ENCODE measurements at places on chromosomes 6 and 20.

DNA sequence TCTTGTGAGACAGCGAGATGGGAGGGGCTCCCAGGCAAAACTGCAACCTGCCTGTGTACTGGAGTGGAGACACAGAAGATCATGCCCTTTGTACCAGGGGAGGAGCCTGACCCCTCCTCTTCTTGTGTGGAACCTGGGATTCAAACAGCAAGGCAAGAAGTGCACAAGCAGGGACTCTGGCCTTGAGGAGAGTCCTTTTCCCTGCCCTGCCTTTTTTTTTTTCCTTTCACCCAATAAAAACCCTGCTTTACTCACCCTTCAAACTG, 251.8 kb upstream of the OPRM1 start:
- DNase-seq = no peak

GRCh38 chr20:11212902-11213301, 539.1 kb upstream of the JAG1 start:
- no peak for DNase-seq

DNA sequence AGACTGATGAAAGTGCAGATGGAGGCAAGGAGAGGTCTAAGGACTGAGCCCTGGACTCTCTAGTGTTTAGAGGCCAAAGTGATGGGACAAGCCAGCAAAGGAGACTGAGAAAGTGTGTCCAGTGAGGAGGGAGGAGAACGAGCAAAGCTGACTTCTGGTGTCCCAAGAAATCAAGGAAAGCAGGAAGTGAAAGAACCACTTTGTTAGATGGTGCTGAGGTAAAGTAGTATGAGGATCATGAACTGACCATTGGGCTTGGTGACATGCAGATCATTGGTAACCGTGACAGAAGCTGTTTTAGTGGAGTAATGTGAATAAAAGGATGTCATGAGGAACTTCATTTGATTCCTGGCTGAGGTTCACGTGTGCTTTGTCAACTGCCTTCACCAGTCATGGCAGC, 108.4 kb downstream of the SLX4IP start:
- no peak for DNase-seq

- DNase-seq = no peak
Measured at GRCh38 chr6:126539022-126539421, 199.1 kb downstream of the CENPW start.

GRCh38 chr6:125746019-125746414, 3.4 kb upstream of the HEY2 start:
- no peak for DNase-seq

GRCh38 chr6:13431861-13432465, 55.4 kb downstream of the GFOD1 start:
- peak; percentile 15 for DNase-seq

DNA sequence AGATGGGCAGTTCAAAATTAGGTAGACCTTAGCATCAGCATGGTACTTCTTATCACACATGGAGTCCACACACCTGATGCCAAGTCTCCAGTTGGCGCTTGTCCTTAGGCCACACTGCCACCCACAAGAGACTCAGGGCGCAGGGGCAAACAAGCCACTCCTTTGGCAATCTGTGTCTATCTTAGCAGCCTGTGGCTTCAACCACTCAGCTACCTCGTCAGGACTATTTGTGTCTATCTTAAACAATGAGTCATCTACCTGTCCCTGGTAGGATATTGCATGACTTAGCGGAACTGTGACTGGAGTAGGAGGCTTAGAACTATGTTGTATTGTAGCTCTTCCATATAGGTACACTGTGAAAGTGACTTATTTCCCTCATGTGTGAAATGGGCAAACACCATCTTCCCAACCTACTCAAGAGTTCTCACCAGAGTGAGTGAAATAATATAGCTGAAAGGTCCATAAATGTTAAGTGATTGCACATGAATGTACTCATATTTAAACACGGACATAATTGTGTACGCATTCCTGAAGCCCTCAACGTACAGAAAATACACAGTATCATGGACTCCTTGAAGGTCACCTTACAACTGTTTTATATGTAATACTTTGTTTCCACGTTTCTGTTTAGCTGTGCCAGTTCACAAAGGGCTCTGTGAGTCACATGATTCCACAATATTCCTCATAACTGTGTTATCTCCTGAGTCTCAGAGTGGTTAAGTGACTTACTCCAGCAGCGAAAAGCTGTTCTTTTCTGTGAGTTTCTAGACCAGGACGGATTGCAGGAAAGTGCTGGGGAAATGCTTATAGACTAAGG, 1.6 kb downstream of the TRIM27 start:
- peak; percentile 15 for DNase-seq

GRCh38 chr20:57133926-57134650, 132.4 kb downstream of the BMP7 start:
- DNase-seq = no peak

DNA sequence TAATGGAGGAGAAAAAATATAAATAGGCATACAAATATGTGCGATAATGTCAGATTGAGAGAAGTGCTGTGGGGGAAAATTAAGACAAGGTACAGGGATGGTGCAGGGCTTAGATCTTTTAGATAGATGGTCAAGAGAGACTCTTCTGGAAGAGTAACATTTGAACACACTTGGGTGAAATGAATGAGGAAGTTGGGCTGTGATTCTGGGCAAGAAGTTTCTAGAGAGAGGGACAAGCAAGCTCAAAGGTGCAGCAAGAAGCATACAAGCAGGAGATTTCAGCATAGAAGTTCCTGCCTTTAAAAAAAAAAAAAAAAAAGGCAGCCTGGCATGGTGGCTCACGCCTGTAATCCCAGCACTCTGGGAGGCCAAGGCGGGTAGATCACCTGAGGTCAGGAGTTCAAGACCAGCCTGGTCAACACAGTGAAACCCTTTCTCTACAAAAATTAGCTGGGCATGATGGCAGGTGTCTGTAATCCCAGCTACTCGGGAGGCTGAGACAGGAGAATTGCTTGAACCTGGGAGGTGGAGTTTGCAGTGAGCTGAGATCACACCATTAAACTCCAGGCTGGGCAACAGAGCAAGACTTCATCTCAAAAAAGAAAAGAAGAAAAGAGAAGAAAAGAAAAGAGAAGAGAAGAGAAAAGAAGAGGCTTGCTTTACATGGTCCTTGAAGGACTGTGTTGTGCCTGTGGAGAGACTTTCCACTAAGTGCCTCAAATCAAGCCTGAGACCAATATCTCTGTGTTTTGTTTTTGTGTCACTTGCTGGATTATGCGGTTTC, 9.7 kb upstream of the CD83 start:
- DNase-seq = no peak

- no peak for DNase-seq
Measured at GRCh38 chr20:17399303-17399985, 131.7 kb downstream of the BFSP1 start.

DNA sequence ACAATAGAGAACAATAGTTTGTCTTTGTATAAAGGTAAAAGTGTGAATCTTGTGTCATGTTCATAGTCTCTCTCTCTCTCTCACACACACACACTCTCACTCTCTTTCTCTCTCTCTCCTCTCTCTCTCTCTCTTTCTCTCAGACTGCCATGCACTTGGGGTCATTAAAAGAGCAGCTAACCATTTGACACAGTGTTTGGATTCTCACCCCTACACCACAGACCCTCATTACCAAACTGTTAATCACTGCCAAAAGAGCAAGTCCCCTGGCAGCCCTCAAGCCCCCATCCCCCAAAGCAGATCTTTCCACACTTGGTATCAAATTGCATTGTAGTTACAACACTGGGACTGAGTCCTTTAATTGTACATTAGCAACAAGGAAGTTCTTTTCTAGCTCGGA, 305.8 kb upstream of the RSPO3 start:
- no peak for DNase-seq

- DNase-seq = peak; percentile 82
Measured at GRCh38 chr20:34709831-34710567, 5.9 kb downstream of the TP53INP2 start.

GRCh38 chr6:105747823-105748405, 338.2 kb upstream of the PRDM1 start:
- no peak for DNase-seq

GRCh38 chr6:146950351-146950835, 253.8 kb upstream of the STXBP5 start:
- DNase-seq = no peak

- DNase-seq = no peak
Measured at GRCh38 chr6:45722876-45723275, 292.8 kb downstream of the CLIC5 start.

- no peak for DNase-seq
Measured at GRCh38 chr20:24337069-24337468, 132.4 kb upstream of the SYNDIG1 start.

DNA sequence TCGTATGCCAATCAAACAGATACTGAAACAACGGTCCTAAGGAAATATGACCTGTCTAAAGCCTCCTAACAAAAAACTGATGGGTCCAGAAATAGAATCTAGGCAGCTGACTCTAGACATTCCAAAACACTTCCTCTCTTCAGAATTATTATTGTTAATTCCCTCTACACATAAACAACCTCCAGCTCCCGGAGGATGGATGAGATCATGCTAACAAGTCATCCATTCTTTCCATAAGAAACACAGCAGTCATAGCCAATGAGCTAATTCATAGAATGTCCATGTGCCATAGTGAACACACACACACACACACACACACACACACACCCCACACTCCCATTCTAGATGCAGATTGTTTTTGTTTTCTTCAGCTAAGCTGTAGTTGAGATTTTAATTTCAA, 44.3 kb downstream of the HDGFL1 start:
- DNase-seq = no peak

GRCh38 chr6:138979813-138980668, 8.0 kb downstream of the REPS1 start:
- DNase-seq = no peak

DNA sequence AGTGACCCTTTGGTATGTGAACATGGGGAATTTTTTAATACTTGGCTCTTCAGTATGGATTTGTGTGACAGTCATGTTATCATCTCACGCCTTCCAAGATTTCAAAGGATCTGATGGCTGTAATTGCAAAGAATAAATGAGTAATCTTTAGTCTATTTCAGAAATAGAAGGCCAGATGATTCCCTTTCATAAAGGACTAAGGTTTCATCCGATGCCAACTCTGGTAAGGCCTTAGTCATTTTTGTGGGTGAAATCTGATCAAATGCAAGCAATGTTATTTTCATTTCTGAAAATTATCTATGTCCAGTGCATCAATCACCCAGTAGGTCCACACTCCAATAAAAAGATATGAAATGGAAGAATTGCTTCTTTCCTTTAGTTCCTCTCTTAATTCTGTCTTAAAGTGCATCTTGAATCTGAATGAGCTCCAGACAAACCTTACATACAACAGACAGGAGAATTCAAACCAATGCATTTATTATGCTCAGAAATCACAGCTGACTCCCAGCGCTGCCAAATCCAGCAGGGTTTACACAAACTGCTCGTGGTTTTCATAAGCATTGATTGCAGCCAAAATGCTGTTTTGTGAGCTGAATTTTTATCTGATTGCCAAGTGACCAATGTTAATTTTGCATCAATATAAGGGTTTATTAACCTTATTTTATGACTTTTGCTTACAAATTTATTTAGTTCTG, 565.2 kb upstream of the MARCKS start:
- no peak for DNase-seq

DNA sequence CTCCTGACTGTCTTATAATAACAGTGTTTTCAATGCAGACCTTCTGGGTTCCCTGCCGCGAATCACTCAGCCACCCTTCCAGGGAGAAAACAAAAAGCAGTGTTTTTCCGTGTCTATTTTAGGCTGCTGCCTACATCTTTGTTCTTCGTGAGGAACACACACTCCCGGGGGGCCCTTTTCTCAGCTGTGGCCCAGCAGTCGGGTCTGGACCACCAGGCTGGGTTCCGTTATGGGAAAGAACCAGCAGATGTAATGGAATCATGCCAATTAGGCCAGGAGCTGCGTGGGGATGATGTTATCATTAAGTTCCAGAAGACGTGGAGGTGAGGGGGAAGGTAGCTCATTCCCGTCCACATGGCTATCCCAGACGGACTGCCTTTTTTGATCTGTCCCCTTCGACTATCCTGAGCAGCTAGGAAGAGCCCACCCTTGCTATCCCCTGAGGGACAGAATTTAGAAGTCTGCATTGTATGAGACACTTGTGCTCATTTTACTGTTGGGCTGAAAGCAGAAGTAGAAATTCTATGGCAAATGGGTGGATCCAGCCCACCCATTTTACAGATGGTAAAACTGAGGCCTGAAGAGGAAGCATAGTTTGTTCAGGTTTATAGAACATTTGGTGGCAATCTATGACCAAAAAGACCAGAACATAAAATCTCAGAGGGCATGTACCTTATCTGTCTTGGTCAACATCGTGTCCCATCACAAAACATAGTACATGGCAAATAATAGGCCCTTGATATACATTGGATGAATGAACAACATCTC, 54.5 kb downstream of the KCNB1 start:
- DNase-seq = no peak

DNA sequence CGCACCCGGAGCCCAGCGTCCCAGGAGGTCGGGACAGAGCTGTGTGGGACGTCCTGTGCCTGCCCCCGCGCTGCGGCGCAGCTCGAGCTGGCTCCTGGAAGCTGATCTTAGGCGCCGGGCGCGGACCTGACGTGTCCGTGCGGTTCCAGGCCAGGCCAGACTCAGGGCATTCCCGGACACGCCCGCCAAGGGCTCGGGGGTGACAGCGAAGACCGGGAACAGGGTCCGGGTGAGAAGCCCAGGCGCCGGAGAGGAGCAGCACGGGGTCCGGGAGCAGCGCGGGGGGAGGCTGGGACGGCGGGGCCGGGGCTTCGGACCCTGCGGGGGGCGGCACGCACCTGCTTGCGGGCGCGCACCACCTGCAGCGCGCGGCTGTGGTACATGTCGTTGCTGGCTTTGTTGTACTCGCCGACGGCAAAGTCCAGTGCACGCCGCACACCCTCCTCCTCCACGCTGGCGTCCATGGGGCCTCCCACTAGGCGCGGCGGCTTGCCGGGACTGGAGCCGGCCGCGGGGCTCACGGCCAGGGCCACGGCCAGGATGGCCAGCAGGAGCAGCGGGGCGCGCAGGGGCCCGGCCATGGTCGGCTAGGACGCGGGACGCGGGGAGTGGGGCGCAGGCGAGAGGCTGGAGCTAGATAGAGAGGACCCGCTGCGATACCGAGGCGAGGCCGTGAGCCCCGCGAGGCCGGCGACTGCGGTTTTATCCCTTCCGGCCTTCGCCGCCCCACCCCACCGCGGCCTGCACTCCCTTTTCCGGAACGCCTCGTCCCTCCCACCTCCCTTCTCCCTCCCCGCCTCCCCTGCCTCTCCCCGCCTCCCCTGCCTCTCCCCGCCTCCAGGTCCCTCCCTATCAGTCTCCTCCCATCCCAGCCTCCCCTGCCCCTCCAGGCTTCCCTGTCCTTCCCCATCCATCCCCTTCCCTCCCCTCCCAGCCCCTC, at the start of gene CST3:
Gene CST3, minus strand, starts transcription at position 674 of the 940 bp plus-strand sequence. Its CDS starts 93 bp downstream, at position 581.
- no peak for DNase-seq

GRCh38 chr6:39617520-39617919, 107.7 kb downstream of the KIF6 start:
- DNase-seq = no peak

- no peak for DNase-seq
Measured at GRCh38 chr6:134750669-134751068, 199.2 kb downstream of the ALDH8A1 start.

- no peak for DNase-seq
Measured at GRCh38 chr6:98967616-98968015, 19.9 kb upstream of the FBXL4 start.
